ENCODE measurements at places on chromosomes 1 and 21.

GRCh38 chr21:10464975-10465374 lies 56.4 kb upstream of the TPTE start:
- no peak for DNase-seq

- no peak for DNase-seq
These were observed 38.6 kb upstream of the GPR88 start for GRCh38 chr1:100499194-100499811.

GRCh38 chr1:28887419-28887834 lies 26.9 kb upstream of the EPB41 start:
- DNase-seq = no peak

GRCh38 chr1:30763651-30764248 lies 6.2 kb upstream of the LAPTM5 start:
- DNase-seq = no peak

DNA sequence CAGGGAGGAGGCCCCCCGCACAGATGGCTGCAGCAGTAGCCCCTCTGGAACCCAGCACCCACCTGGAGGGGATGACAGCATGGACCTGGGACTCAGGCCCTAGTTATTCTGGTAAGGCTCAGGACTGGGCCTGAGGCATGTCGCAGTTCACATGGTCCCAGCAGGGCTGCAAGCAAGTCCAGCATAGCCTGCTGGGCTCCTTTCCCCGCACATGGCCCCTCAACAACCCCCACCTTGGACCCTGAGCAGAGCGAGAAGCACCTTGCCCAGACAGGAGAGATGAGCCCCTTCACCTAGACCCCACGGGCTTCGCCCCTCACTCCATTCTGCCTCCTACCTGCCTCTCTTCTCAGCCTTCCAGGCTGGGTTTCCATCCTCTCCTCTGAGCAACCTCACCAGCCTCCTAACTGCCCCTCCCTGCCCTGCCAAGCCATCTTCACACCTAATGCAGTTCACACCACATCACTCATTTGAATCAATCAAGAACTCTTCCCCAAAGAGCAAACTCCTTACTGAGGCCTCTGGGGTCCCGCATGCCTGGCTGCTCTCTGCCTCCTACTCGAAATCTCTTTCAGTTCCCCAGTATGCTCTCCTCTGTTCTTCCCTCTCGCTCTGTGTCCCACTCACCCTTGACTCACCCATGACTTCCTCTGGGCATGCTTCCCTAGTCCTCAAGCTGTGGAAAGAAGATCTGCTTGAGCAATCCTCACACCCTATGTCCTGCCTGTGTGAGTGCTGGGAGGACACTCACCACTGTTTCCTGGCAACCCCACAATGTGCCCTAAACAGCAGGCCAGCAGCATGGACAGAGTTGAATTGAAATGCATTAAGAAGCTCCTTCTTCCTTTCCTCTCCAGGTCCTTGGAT lies 9.4 kb upstream of the THEMIS2 start:
- DNase-seq = no peak

- no peak for DNase-seq
These were observed 43.0 kb downstream of the KDM1A start for GRCh38 chr1:23062271-23062670.

DNA sequence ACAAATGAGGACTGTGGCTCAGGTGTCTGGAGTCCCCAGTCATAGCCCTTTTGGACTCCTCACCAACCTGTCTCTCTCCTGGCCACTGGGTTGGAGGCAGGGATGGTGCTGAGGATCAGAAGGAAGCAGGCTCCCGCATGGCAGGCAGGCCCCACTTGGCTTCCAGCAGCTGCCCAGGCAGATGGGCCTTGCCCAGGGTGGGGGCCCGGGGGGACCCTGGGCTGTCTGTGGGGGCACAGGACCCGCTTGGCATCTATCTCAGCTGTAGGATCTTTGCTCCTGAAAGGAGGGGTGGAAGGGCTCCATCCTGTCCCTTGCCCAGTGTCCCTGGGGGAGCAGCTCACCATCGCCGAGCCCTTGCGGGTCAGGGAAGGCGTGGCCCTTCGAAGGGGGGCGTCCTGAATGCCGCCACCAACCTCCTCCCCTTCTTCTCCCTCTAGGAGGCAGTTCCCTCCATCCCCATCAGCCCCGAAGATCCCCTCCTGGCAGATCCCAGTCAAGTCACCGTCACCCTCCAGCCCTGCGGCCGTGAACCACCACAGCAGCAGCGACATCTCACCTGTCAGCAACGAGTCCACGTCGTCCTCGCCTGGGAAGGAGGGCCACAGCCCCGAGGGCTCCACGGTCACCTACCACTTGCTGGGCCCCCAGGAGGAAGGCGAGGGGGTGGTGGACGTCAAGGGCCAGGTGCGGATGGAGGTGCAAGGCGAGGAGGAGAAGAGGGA lies 154.5 kb downstream of the PEX14 start:
- DNase-seq = no peak

DNA sequence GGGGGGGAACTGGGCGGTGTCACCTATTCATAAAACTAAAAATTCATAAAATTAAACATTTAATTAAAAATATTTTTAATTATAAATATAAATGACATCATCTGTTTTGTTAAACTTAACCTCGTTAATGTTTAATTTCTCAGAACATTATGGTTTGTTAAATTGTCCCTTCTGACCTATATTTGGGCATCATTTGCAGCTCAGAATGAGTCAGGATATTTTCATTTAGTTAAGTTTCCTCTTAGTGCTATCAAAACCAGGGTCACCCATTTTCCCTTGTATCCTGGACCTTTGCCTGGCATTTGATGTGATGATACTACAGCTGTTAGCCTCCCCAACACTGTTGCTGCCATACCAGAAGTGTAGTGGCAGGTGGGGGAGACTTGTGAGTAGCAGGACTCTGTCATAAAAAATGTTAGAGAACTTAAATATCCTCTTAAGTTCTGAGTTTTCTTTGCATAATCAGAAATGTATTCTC lies 30.3 kb downstream of the TSNAX start:
- no peak for DNase-seq

- no peak for DNase-seq
These were observed 112.1 kb downstream of the NEGR1 start for GRCh38 chr1:72170246-72170645.

GRCh38 chr1:218164930-218165700 lies 120.0 kb upstream of the RRP15 start:
- no peak for DNase-seq

- DNase-seq = no peak
These were observed 13.0 kb downstream of the FMO1 start for GRCh38 chr1:171261336-171261735.

DNA sequence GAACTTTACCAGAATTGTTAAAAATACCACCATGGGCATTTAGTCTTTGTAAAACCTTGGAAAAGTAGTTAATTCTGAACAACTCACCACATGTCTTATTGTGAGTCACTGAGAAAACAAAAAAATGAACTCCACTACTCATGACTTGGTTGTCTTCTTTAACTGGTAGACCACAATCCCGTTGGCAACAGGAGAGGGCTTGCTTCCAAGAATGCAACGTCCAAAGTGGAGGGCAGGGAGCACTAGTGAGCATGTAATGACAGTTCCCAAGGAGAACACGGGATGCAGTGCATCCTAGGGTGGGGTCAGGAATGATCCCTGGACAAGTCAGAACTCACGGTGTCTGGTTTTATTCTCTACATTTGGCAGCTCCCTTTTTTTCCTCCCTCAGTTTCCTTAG lies 15.2 kb upstream of the HMCN1 start:
- DNase-seq = no peak

DNA sequence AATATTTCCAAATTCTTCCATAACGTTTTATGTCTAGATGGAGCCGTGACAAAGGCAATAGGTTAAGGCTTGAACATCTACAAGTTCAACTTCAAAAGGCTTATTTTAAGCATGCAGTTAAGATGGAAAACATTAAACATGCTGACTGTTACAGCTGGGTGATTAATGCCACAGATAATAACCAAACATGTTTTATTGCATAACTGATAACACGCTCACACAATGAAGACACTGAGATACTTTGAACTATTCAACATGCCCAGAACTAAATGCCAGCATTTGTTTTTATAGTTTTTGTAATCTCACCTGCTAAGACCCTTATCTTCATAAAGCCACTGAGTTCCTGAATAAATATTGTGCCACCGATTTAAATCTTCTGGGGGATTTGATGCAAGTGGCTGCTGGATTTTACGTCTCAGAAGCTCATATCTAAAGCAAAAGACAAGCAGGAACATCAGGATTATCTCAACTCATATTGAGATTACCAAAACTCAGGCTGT lies 310.4 kb downstream of the KCTD3 start:
- DNase-seq = no peak

GRCh38 chr1:111998332-111998731 lies 8.9 kb upstream of the KCND3 start:
- no peak for DNase-seq

DNA sequence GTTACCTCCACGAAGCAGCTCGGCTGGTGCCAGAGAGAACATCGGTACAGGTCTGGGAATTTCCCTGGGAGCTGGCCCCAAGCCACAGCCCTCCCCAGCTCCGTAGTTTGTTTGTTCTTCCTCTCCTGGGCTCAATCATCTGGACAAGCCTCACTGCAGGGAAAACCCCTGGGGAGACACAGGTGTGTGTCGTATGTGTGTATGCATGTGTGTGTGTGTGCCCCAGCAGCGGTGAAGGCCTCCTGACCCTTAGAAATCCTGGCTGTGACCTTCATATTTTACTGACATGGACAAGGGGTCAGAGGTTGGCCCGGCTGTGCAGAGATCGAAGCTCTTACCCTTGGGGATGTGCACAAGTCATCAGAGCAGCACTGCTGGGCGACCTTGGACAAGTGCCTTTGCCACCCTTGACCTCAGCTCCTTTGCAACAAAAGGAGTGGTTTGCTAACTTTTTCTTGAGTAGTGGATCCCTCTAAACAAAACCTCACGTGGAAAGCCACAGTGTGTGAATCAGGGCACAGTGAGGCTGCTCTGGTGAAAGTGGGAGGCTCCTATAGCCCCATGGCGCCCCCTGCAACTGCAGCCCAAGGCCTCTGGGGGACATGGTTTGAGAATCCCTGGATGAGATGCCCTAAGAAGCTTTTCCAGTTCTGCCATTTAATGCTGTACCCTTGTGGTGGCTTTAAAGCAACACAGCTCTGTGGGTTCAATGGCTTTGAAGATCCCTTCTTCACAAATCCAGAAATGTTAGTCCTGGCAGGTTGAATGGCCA lies 12.3 kb upstream of the IL22RA1 start:
- no peak for DNase-seq

DNA sequence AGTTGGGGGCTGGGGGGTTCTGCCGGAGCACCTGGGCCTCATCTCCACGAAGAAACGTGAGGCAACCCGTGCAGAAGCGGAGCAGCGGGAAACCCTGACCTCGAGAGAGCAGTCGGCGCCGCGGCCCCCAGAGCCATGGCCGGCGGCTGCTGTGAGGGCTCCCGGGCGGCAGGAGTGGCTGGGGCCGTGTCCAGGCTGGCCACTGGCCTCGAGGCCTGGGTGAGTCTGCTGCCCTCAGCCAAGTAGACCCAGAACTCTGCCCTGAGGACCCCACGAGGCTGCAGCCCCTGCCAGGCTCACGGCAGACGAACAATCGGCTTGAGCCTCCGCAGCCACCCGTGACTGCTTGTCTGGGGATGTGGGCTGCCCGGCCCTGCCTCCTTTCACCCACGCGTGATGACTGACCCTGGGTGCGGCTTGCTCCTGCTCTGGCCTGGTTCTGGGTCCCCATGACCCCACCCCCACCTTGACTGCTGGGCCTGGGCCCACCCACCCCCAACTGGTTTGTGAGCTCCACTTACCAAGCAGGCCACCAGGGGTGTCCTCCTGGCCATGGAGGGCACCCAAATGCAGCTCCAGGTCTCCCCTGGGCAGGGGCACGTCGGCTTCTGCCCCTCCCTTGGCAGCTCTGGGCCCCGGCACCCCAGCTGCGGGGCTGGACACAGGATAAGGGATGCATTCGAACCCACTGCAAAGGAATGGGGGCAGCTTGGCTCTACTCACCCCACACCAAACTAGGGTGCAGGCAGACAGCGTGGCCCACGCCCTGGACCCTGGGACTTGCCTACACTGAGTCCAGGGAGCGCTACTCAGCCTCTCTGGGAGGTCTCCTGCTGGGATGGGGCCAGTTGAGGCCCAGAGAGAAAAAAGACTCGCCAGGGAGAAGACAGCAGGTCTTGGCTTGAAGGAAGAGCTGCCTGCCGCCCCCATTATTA lies 34.2 kb downstream of the MORN1 start:
- DNase-seq = no peak

- DNase-seq = no peak
These were observed 30.2 kb upstream of the DISC1 start for GRCh38 chr1:231596337-231596791.

DNA sequence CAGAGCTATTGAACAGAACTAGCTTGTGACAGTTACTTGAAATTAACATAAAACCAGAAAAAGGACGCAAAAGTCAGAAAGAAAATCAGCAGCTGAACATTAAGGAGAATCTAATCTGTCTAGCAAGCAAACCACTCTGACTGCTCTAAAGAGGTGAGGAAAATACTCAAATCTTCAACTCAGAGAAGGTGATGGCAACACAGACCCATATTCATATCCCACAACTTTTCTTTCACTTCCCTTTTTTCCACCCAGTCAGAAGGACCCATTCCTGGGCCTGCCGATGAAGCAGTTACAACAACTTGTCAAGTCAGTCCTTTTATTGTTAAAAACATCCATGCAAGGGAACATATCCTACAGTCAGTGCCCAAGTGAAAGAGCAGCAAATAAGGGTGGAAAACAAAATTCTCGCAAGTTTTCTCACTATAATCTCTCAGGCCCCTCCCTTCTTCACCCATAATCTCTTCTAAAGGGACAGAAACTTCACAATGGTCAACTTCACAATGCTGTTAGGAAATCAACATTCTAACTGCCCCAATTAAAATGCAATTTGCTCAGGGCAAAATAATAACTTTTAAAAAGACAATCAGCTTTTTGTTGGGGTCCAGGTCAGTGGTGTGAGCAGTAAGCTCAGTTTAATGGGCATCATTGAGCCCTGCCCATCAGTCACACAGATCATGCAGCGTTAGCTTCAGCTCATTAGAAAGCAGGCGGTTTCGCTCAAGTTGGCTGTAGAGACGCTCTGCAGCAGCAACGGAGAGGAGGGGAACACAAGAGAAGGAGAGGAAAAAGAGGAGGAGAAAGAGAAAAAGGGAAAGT lies 3.6 kb upstream of the NUP210L start:
- no peak for DNase-seq

GRCh38 chr1:202976633-202977032 lies 9.6 kb upstream of the CYB5R1 start:
- no peak for DNase-seq

DNA sequence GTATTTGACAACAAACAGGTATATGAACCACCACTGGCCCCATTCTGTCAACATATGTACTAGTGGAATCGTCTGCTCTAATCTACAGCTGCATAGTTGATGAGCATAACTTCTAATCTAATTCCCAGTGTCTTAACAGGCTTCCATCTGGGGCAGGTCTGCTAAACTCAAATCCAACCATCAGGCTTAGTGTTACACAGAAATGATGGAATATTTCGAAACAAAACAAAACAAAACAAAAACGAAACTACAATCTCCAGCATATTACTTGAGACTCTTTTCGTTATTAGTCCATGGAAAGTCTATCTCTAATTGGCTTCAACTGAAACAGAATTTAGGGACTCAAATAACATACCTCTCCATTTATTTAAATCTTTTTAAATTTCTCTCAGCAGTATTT lies 37.6 kb downstream of the DIPK1A start:
- no peak for DNase-seq
